Sigmoid colon (tissue), 7 donors: ENCODE measurements at places on chromosomes 11 and 22. TPM values are rescaled to one million over a fixed set of nuclear protein-coding genes. Genes with fewer than 3 reads are reported as not detected.

DNA sequence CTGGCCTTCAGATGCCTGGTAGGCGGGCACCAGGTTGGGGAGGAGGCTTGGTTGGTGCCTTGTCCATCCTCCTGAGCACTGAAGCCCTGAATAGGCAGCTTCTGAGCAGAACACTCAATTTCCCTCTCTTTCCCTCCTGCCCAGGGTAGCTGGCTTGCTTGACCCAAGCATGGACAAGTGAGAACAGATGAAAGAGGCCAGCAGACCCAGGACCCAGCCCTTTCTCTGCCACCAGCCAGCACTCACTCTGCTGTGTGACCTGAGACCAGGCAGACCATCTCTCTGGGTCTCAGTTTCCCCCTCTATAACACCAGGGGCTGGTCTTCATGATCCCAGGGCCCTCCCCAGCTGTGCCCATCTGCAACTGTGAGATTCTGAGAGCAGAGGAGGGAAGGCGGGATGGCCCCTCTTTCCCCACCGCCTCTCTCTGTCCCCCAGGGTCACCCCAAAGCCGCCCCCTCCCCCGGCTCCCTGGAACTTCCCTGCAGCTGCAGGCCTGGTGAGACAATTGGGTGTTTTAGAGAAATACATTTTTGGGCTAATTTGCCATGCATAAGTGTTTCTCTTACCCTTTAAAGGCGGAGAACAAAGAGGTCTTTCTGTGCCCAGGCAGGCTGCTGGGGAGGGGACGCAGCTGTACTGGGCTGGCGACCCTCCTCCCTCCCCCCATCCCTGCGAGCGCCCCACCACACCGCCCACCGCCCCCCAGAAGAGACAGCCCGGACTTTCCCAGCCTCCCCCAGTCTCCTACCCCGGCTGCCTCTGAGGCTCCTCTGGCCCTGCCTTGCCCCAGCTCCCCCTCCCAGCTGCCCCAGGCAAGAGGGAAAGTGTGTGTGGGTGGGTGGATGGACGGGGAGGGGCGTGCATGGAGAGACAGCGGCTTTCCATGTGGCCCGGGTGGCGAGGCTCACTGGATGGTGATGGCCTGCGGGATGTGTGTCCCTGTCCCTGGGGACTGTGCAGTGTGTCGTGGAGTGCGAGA, 30.8 kb upstream of the PICK1 start:
- no peaks in the 10 kb centered on the region for H3K4me1 ChIP-seq
- no peak overlapping the region for H3K27ac ChIP-seq
- no peaks in the 10 kb centered on the region for H3K36me3 ChIP-seq
- no peaks in the 10 kb centered on the region for H3K27me3 ChIP-seq
- no peak overlapping the region for H3K4me3 ChIP-seq

GRCh38 chr11:98964146-98964545, 56.6 kb upstream of the CNTN5 start:
- no peak for DNase-seq
- H3K4me1 ChIP-seq: no peaks in the 10 kb centered on the region
- no peaks in the 10 kb centered on the region for H3K36me3 ChIP-seq
- no peaks in the 10 kb centered on the region for H3K27me3 ChIP-seq

DNA sequence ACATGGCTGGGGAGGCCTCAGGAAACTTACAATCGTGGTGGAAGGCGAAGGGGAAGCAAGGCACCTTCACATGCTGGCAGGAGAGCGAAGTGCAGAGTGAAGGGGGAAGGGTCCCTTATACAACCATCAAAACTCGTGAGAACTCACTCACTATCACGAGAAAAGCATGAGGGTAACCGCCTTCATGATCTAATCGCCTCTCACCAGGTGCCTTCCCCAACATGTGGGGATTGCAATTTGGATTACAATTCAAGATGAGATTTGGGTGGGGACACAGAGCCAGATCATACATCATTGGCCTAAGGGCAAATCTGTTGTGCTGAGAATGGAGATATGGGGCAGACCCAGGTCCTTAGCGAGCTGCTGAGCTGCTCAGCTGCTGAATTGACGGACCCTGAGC, 13.1 kb downstream of the C1QTNF6 start:
- H3K36me3 ChIP-seq: no peaks in the 10 kb centered on the region
- H3K27me3 ChIP-seq: no peaks in the 10 kb centered on the region
- DNase-seq: no peak
- H3K27ac ChIP-seq: no peak overlapping the region

TH gene
- total RNA-seq: not detected

OR2AT4 gene
- not detected for total RNA-seq

- H3K27ac ChIP-seq: no peak overlapping the region
- H3K4me1 ChIP-seq: peaks cover 17% of the 10 kb centered on the region
- DNase-seq: no peak
- H3K4me3 ChIP-seq: no peak overlapping the region
Observed at GRCh38 chr11:130729678-130730300, 186.5 kb downstream of the SNX19 start.

- H3K27me3 ChIP-seq: no peaks in the 10 kb centered on the region
- H3K36me3 ChIP-seq: no peaks in the 10 kb centered on the region
- H3K27ac ChIP-seq: no peak overlapping the region
Observed at GRCh38 chr11:9118277-9118676, 26.9 kb upstream of the SCUBE2 start.

USH1C gene
- 1.6 TPM for total RNA-seq

- H3K27ac ChIP-seq: no peak overlapping the region
- DNase-seq: peak; percentile 54
- H3K4me1 ChIP-seq: no peaks in the 10 kb centered on the region
- H3K27me3 ChIP-seq: no peaks in the 10 kb centered on the region
- no peak overlapping the region for H3K4me3 ChIP-seq
Observed at GRCh38 chr11:131663405-131664200, 293.2 kb downstream of the NTM start.

SLC1A2 gene
- total RNA-seq: 2.2 TPM

COA4 gene
- 87.4 TPM for total RNA-seq

- H3K4me1 ChIP-seq: peaks cover 10% of the 10 kb centered on the region
- no peaks in the 10 kb centered on the region for H3K27me3 ChIP-seq
- H3K27ac ChIP-seq: no peak overlapping the region
- peaks cover 19% of the 10 kb centered on the region for H3K36me3 ChIP-seq
- H3K4me3 ChIP-seq: no peak overlapping the region
Observed at GRCh38 chr11:9859554-9860305, 195.9 kb downstream of the SWAP70 start.

POLD3 gene
- 11.2 TPM for total RNA-seq
